T-helper 1 cell (primary cell): ENCODE measurements at places on chromosomes 11 and 22.

- DNase-seq = no peak
These were observed 14.4 kb upstream of the GRK2 start for GRCh38 chr11:67251841-67252240.

GRCh38 chr11:68212421-68213134 lies 518 bp downstream of the KMT5B start:
- DNase-seq = peak; percentile 56

- DNase-seq = no peak
These were observed 90.1 kb downstream of the CCDC83 start for GRCh38 chr11:85945296-85945695.

DNA sequence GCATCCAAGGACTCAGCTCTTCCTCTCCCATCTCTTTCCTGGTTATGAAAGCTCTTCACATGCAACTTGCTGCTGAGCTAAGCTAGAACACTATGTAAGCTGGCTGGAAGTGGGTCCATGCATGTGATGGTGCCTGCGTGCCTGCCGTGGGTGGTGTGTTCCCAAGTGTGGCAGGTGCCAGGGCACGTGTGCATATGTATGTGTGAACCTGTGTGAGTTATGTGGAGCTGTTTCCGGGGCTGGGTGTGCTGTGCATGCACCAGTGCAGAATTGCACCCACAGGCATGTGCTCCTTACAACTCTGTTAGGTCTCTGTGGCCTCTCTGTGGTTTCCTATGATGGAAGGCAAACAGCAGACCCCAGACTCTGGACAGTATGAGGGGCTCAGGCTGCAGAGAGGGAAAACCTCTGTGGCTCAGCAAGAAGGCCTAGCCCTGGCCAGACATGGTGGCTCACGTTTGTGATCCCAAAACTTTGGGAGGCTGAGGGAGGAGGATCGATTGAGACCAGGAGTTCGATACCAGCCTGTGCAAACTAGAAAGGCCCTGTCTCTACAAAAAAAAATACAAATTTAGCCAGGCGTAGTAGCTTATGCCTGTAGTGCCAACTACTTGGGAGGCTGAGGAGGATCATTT lies 4.1 kb upstream of the P2RY6 start:
- DNase-seq = no peak

GRCh38 chr11:11401960-11402535 lies 49.0 kb upstream of the CSNK2A3 start:
- DNase-seq = no peak
